ENCODE measurements at places on chromosomes 16 and 17.

- no peak for DNase-seq
These were observed 29.3 kb downstream of the TK2 start for GRCh38 chr16:66520406-66521170.

- DNase-seq = no peak
These were observed 18.6 kb upstream of the SLC5A10 start for GRCh38 chr17:18933102-18934058.

DNA sequence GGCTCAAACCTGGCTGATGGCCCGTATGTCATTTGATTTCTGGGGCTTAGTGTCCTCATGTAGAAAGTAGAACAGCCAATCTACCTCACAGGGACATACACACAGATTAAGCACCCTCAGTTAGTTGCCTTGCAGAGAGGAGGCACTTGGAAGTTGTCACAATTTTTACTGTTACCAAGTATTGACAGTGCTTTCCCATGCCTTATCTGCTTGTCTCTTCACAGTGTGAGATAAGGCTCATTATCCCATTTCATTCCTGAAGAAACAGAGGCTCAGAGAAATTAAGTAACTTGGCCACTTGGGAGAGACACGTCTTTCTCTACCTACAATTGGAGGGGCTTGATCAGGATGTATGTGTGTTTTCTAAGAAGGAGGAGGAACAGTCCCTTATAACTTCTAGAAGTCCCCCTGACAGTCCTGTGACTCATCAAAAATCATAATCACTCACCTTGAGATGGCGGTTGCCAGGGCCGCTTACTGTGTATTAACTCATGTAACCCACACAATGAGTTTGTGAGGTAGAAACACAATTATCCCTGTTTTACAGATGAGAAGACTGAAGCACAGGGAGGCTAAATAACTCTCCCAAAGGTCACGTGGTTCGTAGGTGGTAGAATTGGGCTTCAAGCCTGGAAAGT, 56.9 kb upstream of the LHX1 start:
- DNase-seq = no peak

- no peak for DNase-seq
These were observed 51.5 kb downstream of the B9D1 start for GRCh38 chr17:19311016-19311415.

- no peak for DNase-seq
These were observed 36.7 kb upstream of the ABCA5 start for GRCh38 chr17:69363488-69364210.

GRCh38 chr17:59431601-59432000, 100.1 kb downstream of the YPEL2 start:
- no peak for DNase-seq

DNA sequence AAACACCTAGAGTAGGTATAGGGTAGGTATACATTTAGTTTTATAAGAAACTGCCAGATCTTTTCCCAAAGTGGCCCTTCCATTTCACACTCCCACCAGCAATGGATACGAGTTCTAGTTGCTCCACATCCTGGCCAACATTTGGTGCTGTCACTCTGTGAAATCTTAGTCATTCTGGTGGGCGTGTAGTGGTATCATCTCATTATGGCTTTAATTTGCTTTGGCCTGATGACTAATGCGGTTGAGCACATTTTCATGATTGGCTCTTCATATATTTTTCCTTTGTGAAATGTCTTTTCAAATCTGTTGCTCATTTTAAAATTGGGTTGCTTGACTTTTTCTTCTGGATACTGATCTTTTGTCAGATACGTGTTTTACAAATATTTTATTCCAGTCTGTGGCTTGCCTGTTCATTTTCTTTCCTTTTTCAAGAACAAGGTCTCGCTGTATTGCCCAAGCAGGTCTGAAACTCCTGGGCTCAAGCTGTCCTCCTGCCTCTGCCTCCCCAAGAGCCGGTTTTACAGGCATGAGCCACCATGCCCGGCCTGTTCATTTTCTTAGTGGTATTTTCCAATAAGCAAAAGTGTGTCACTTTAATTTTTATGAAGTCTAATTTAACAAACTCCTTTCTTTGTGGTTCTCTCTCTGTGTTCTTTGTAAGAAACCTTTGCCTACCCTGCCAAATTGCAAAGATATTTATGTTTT, 192.4 kb downstream of the SEC14L1 start:
- DNase-seq = peak; percentile 89

DNA sequence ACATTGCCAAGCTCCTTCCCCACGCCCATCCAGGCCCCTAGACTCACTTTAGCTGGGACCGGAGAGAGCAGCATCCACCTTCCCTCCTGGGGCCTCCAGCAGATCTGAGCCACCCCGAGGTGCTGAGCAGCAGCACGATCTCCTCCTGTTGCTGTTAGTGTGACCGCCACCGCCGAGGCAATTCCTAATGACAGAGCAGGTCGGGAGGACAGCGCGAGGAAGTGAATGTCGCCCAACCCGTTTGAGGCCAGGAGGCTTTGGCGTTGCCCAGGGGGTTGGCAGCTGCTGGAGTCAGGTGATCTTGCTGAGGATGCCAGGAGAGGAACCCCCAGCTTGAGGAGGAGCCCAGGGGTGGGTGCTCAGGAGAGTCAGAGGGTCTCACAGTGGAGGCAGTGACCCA, at the start of gene RNF222:
TSS of gene RNF222 (minus strand) at position 192 of the 400 bp plus-strand sequence. CDS start 4,366 bp downstream, outside the sequence.
- no peak for DNase-seq

GRCh38 chr17:48620461-48621139, 5.5 kb upstream of the HOXB8 start:
- DNase-seq = no peak

Measured in BJ (cell line).